ENCODE measurements at places on chromosomes 12 and 14.
A peak's percentile ranks its signal among the peaks of the same experiment; 100 is the strongest.

- no peak for DNase-seq
Observed at GRCh38 chr14:68268197-68268596, 448.6 kb downstream of the RAD51B start.

DNA sequence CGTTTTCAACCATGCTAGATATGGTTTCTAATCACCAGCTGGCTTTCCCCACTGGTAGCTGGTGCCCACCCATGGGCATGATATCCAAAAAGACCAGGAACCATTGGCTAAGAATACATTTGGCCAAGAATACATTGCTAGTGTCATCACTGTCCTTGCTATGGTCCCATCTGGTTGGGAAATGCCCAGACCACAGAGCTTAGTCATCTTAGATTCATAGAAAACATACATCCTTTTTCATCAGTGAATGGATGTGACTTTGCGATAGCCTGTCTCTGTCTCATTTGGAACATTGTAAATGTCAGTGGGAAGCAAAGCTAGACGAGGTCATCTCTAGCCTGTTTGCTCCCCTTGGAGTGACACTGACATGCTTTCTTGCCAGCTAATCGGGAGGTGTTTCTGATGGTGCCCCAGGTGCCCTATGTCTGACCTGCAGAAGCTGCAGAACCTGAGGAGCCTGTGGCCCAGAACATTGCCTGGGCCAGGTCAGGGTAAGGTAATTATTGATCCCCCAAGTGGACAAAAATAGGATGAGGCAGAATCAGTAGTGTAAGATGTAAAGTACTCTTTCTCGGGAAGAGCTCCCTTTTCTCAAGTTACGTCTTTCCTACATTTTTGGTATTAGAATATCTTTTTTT, 194.8 kb downstream of the SLC41A2 start:
- no peak for DNase-seq

GRCh38 chr14:50792634-50793068, 38.3 kb downstream of the NIN start:
- DNase-seq: no peak

GRCh38 chr12:57777911-57778310, 4.7 kb upstream of the TSFM start:
- no peak for DNase-seq

DNA sequence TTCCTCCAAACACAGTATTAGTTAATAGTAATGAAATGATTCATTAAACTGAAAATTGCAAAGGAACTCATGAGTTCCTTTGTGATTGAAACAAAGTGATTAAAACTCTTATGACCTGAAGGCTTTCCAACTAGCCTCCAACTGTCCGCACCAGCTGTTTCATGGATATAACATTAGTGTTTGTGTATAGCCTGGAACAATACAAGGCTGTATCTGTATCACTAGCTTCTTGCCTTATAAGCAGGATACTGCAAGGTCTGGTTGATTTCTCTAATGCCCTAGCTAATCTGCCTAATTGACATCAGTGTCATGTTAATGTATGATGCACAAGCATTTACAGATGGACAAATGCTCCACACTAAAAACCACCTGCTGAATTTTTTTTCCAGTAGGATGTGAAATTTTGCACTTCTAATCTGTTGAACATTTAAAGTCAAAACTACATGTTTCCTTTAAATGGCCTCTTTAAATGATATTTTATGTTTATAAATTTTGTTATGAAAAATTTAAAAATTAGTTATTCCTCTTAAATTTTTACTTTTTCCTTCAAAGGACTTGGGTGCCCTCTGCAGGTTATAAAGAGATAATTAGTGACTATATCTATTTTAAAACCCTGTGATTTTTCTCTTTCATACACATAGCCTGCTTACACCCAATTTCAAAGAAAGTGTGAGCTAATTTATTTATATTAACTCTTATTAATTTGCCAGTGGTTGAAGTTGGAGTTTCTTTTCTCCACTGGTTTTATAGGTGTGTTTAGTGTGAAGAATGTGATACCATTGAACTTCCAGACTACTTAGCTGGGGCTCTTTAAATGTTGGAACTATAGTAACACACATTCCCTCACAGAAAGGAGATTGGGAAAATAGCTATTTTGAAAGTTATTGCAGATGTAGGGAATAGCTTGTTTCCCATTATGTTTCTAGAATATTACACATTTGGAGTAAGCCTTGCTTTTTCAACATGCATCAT, 25.4 kb downstream of the AP5M1 start:
- no peak for DNase-seq

- peak; percentile 33 for DNase-seq
Observed at GRCh38 chr14:24032727-24033418, 18.9 kb upstream of the CARMIL3 start.

DNA sequence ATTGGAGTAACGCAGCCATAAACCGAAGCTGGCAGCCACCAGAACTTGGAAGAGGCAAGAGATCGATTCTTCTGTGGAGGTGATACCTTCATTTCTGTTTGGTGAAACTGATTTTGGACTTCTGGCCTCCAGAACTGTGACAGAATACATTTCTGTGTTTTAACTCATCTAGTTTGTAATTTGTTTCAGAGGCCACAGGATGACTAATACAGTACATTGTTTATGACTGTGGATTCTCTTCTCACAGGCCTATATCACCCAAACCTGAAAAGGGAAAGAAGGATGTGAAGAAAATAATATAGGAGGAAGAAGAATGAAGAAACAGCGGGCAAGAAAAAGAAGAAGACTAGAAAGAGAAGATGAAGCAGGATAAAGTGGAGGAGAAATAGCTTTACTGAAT, 263.8 kb upstream of the DIO2 start:
- no peak for DNase-seq

GRCh38 chr14:99718031-99718810, 34.1 kb downstream of the CYP46A1 start:
- DNase-seq: no peak

DNA sequence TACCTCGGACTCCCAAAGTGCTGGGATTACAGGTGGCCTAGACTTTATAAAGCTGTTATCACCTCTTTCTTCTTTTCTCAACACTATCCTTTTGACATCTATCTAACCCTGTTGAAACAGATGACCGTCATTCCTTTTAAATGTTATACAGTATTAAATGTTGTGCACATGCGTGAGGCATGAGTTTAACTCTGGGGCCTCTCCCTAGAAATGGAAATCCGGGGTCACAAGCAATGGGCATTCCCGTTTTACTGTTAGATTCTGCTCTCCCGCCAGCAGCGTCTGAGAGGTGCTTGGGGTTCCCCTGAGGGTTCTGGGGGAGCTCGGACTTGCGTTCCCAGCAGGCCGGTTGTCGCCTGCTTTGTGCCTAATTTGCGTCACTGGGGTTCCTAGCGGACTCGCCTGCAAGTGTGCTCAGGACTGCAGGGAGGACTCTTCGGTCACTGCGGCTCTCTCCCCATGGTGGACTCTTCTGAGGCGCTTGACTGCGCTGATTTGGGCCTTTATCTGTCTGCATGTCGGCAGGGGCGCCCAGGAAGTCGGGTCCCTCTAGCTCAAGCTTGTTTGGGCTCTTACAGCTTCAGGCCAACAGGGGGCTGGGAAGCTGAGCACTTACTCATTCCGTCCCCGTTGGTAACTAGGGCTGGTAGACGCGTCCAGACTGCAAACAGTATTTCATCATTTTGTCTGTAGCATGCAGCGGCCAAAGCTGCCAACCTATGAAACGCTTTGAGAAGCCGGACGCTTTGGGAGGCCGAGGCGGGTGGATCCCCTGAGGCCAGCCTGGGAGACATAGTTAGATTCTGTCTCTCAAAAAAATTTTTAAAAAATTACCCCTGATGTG, 1.2 kb upstream of the RAN start:
- peak; percentile 66 for DNase-seq

DNA sequence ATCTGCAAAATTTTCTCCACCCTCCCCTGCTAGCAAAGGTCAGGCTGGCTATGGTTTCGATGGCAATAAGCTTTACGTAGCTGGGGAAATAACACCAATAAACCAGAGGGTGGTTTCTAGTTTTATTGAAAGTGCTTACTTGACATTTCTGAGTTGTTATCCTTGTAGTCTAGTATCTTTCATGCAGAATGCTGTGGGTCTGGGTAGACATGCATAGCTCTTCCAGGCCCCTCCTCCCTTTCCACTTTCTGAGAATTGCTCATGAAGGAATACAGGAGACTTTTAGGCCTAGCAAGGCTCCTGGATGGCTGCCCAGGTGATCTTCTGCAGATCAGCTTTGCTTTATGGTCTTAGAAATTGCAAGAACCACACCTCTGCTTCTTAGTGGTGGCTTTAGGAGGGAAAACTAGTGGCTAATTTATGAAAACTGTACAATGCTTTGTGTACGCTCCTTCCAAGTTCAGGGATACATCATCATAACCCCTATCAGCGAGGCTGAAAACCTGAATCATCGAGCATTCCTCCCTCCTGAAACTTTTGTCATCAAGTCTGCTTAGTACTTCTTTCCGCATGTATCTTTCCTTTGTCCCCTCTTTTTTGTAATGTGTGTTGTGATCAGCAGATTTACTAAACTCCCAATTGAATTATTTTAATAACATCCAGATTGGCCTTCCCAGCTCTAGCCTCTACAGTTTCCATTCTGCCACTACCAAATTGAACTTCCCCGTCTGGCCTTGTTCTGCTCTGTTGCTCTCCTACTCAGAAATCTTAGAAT, 473.0 kb downstream of the RAD51B start:
- no peak for DNase-seq

DNA sequence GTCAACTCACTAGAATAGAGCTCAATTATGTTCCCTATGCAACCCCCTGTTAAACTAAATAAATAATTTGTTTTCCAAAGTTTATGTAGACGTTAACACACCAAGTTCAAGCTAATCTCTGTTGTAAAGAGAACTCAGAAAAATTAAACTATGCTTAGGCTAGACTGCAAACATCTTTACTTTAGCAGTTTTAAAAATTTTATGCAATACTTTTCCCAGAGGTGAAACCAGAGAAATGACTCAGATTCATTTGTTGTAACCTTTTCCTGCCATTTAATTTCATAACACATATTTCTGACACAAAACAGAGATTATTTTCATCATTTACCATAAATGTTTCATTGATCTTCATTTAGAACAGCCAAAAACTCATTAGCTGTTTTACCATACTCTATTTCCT, 27.4 kb downstream of the ABCC9 start:
- DNase-seq: no peak

Measured in uterus (tissue), 4 donors.